Tibial artery (tissue), 4 donors: ENCODE measurements at places on chromosomes 6 and 20.

DNA sequence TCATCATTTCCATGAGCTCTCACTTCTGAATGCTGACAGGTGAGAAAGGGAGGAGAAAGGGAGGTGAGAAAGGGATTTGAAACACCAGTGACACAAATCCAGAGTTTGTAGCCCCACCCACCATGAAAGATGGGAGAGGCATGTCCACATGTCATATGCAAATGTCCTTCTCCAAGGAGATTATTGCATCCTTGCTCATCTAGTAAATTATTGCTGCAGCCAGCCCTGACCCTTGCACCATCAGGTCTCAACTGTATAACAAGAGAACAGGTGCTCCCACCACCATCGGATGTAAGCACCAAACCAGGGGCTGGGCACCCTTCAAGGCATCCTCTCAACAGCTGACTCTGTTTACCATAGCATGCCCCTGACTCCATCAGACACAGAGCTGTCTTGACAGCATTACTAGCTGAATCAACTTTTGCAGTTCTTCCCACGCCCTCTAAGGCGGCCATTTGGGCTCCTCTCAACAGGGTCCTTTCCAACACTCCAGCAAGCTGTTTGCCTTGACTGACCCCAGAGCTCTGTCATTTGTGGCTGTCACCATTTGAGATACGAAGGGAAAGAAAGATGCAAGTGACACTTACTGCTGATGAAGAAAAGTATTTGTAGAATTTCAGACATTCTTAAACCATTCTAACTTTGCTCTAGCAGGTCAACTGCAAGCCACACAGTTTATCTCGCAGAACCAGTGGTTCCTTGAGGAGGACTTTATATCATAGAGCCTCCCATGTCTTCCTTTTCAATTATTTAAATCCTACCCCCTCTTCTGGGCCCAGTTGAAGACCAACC is 14.2 kb downstream of the GFOD1 start:
- no peak for DNase-seq

GRCh38 chr6:136446579-136447187 is 103.5 kb downstream of the MAP7 start:
- DNase-seq, result no peak

- DNase-seq, result no peak
Observed at GRCh38 chr6:14546036-14546435, 428.5 kb downstream of the CD83 start.

DNA sequence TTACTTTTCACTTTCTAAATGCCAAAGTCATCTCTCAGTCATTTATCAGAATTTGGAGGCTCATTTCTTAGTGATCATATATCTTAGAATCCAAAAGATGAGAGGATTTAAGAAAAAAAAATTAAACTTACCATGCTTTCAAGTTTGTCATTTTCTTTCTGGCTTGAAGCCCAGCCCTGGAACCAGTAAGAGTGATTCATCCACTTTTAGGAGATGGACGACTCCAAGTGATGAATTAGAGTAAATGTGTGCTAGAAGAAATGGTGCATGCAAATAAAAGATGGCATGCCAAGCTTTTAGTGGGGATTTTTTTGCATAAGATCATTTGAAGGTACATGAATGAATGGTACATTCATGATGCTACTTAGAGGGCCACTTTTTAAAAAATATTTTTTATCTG is 20.1 kb downstream of the PLCB1 start:
- no peak for DNase-seq

GRCh38 chr6:143248359-143248758 is 187.7 kb downstream of the AIG1 start:
- DNase-seq, result no peak

GRCh38 chr20:19451231-19451922 is 238.9 kb downstream of the SLC24A3 start:
- no peak for DNase-seq

- no peak for DNase-seq
Observed at GRCh38 chr20:57394121-57395082, 3.2 kb downstream of the RBM38 start.

DNA sequence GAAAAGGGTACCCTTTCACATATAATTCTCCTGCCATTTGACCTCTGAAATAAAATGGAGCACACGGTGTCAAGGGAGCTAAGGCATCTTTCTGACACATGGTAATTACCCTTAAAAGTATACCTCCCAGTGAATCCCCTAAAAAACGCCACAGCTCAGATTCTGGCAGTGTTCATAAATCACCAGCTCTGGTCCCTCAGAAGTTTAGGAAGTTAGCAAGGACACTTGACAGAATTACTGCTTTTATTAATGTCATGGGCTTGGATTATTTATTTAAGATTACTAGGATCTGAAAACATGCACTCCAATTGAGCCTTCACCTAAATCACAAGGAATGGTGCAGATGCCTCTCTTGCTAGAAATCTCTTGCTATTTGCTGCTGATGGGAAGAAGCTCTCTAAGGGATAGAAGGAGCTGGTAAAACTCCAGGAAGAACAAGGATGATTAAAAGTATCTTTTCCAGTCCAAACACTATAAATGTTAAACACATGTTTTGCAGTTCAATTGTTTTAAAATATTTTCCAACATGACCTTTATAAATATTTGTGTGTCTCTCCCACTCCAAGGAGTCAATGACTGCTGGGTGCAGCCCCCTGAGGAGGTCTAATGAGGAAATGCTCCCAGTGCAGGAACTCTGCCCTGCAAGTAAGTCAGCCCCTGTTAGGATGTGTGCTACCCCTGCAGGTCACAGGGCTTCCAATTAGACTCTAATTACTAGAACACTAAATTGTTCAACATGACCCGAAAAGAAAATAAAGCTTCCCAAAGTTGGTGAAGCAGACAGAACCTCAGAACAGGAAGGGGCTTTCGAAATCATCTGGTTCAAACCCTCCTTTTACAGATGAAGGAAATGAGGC is 230.3 kb downstream of the TFAP2A start:
- DNase-seq, result no peak

- no peak for DNase-seq
Observed at GRCh38 chr6:51303338-51303737, 484.7 kb downstream of the TFAP2B start.

DNA sequence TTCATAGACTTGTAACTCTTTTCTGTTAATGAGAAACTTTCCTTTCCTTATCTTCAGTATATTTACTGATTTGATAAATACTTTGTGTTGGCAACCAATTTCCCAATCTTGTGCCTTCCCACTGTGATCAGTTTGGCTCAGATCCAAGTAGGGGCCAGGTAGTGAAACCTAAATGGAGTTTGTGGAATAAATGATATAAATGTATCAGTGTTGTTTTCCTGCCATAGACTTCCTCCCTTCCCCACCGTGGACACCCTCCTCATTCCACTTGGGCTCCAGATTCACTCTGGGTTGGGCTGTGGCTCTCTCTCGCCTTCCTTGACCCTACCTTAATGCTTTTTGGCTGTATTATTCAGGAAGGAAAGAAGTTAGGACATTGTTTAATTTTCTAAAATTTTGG is 1.3 kb downstream of the ZKSCAN3 start:
- DNase-seq, result no peak

- DNase-seq, result no peak
Observed at GRCh38 chr6:154606457-154606856, 96.0 kb upstream of the CNKSR3 start.

DNA sequence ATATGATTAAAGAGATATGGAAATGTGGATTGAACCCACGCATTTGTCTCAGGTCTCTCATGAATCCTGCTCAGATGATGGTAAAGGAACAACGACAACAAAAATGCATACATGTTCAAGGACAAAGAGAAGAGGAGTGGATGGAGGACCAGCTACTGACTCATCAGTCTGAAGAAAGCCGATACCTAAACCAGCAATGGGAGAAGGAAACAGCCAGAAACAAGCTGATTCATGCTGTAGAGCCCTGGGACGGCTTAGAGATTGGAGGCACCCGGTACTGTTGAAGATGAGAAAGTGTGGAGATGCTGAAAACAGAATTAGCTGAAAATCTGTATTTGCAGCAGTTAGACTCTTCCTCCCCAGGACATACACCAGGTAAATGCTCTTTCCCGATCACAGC is 14.4 kb upstream of the RIPPLY2 start:
- no peak for DNase-seq

DNA sequence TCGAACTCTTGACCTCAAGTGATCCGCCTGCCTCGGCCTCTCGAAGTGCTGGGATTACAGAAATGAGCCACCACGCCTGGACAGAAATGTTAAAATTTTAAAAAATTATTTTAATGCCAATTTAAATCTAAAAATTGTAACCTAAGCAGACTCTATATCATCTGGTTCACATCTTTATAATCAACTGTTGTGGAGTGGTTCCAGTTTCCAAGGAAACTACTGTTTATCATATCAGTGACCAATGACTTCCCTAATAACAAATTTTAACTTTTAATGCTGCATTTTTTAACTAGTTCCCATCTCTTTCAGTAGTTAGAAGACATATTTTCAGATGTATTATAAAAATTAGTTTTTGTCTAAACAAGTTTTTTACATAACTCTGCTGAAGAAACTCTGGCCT is 5.2 kb upstream of the BTN3A2 start:
- no peak for DNase-seq
